ENCODE measurements at places on chromosomes 3 and 15.

- no peak for DNase-seq
Observed at GRCh38 chr15:56648311-56648710, 85.0 kb downstream of the ZNF280D start.

DNA sequence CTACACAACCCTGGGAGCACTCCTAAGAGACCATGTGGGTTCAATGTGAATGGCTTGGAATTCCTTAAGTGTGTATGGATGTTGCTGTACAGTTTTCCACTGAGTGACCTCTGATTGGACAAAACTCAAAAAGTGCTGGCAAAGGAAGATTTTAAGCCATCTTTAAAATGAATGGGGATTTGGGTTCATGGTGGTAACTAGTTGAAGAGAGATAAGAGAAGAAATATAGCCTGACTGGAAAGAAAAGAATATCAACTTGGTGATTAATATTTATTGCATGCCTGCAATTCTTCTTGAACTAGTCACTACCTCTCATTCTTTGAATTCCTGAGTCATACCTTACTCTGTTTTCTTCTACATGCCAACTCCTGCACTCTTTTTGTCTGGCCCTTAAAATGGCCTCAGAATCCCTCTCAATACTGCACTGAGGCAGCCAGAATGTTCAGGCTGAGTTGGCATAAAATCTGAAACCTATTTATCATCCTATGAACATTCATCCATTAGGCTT is 124.7 kb downstream of the RPL22L1 start:
- DNase-seq: no peak

GRCh38 chr15:46732060-46732459 is 985.2 kb upstream of the SEMA6D start:
- DNase-seq: no peak

- no peak for DNase-seq
Observed at GRCh38 chr3:66297900-66298299, 77.1 kb downstream of the SLC25A26 start.

DNA sequence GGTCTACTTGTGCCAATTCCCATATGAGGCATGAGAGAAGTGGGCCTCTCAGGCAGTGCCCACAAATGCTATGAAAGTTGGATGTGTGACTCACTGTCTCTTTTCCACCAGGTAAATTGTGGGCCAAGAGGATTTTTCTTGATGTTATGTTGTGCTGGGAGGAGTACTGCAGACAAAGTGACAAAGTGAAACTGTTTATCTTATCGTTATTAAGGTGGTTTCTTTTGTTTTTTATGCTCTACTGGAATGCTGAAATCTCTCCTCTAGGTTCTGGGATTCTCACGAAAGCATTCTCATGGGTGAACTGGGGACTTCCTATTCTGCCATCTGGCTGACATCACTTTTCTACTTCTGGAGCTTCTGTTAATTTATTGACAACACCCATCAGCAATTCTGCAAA is 919.6 kb upstream of the EPHA6 start:
- no peak for DNase-seq

DNA sequence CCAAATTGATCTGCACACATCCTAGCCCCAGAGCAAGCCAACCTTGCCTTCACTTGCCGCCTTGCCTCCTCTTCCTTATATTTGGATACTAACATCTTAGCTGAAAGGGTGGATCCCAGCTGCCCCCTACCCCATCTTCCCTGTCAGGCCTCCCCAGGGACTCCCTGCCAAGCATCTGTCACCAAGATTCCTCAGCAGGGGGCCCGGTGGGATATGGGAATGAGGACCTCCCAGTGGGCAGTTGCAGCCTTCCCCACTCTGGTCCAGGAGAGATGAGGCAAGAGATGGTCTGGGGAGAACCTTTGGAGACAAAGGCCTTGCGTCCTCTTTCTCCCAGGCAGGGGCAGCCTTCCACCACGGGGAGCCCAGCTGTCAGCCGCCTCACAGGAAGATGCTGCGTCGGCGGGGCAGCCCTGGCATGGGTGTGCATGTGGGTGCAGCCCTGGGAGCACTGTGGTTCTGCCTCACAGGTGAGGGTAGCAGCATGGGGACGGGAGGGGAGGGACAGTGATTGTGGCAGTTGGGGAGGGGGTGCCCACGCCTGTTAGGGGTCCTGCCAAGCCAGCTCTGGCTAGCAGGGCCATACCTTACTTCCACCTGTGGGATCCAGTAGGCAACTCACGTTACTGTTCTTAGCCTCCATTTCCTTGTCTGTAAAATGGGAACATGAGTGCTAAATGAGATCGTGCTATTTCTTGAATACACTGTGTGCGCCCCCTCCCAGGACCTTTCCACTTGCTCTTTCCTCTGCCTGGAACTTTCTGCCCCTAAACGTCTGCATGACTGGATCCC is 15.3 kb downstream of the CD276 start:
- no peak for DNase-seq

DNA sequence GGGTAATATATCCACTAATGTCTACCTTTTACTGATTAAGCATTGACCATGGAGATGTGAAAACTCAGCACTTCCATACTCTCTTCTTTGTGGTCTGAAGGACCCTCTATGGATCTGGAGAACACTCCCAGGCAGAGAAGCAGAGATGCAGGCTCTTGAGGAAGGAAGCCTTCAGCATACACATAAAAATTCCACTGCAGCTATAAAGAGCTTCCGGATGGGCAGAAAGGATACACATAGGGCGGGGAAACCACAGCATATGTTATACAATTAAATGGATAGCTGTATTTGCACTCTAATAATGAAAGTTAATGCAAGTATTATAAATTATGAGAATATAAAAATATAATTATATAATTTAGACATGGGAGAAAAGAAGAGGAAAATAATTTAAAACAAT is 1258.2 kb upstream of the ALCAM start:
- DNase-seq: no peak

DNA sequence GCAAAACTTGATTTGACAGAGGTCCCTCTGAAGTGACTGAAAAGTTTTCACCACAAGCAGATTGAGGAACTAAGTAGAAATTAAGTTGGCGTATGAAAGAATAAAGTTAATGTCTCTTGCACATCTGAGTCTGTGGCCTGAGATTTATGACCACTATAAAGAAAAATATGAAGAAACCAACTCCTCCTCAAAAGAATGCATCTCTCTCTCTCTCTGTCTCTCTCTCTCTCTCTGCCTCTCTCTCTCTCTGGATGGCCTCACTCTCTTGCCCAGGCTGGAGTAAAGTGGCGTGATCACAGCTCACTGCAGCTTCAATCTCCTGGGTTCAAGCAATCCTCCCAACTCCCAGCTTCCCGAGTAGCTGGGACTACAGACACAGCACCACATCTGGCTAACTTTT is 55.2 kb downstream of the RPL22L1 start:
- DNase-seq: no peak

- no peak for DNase-seq
Observed at GRCh38 chr3:14340960-14341708, 61.3 kb upstream of the SLC6A6 start.

DNA sequence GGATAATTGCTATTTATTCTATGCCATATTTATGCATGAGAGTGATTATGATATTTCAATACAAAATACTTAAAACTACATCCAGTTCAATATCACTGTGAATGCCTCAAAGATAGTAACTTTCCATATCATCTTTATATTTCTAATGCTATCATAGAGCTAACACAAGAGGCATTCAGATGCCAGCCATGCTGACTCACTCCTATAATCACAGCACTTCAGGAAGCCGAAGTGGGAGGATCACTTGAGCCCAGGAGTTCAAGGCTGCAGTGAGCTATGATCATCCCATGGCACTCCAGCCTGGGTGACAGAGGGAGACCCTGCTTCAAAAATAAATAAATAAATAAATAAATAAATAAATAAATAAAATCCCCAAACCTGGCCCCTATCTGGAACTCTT is 498.7 kb downstream of the EPHA3 start:
- no peak for DNase-seq

DNA sequence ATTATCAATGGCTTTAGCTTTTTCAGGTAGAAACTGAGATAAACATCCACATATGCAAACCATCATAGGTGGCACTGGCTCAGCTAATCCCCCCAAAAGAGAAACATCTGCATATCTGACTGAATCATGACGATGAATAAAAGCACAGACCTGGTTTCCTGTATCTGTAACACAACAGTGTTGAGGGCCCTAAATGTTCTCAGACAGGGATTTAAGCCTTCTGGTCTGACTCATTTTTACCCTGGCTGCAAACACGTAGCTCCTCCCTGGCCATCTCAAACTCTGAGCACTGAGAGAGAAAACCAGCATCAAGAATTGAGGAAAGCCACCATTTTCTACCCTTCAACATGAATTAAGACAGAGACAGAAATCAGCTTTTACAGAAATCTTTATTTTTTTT is 35.2 kb downstream of the GLB1 start:
- DNase-seq: no peak

- no peak for DNase-seq
Observed at GRCh38 chr15:85761635-85762034, 33.1 kb downstream of the KLHL25 start.

DNA sequence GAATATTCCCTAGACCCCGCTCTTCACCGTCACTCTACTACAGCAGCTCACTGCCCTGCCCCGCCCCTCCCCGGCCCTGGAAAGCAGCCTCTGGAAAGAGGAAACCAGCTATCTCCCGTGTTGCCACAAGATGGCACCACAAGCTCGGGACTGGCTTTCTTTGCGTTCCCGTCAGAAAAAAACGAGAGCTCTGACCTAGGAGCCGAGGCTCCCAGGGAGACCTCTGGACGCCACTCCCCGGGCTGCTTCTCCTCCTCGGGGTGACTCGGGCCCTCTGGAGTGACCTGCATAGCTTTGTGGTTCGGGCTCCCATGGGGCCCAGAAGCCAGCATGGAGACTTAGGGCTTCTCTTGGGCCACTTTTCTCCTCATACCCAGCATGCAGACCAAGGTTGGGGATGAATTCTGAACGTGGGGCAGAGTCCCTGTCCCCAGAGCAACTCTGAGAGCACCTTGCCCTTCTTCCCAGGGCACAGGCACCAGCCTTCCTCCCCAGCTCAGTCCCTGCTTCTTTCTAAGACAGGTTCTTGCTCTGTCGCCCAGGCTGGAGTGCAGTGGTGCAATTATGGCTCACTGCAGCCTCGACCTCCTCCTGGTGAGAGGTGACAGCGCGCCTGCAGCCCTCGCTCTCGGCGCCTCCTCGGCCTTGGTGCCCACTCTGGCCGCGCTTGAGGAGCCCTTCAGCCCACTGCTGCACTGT is 19.0 kb downstream of the STOML1 start:
- DNase-seq: peak; percentile 71

DNA sequence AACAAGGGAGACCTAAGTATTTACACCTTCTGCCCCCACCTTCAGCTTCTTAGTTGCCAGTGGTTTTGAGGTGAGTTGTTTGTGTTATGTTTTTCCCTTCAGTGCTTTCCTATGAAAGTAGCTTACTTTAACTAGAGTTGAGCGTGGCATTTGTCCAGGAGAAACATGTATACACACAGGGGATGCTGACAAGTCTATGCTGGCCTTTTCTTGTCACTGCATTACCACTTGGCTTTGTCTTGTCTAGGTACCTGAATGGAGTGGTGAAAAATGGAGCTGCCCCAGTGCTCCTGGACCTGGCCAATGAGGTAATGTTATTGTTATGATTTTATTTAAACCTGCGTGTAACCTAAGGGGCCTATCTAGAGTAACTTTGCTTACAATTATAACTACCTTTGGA is 74.4 kb downstream of the CDIN1 start:
- no peak for DNase-seq

- DNase-seq: no peak
Observed at GRCh38 chr3:4776980-4777581, 202.2 kb upstream of the BHLHE40 start.

DNA sequence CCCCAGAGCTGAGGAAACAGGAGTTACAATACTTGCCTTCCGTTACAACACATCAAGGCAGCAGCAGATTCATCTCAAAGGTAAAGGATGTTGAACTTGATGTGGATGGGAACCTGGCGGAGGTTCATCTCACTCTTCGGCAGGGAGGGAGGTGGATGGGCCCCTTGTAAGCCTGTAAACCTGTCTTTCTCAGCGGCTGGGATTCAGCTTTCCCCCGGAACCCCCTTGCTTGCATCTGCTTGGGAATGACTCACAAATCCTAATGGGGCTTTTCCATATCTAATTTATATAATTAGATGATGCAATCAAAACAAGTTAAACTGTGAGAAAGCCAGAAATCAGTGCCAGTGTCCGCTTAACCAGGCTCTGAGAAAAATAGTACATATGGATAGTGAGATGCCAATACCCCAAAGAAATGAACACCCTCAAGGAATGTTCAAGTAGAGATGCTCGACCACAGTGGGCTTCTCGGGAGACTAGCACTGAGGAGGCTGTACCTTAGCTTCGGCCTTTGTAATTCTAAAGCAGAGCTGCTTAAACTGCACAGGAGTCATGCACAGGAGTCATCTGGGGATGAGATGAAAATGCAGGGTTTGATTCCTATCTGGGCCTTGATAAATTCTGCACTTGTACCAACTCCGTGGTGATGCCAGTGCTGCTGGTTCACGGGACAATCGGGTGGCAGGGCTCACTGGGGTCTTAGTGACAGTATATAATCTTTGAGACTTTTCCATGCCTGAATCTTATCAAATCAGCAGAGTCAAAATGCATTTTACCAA is 2.2 kb upstream of the FAM240A start:
- no peak for DNase-seq

DNA sequence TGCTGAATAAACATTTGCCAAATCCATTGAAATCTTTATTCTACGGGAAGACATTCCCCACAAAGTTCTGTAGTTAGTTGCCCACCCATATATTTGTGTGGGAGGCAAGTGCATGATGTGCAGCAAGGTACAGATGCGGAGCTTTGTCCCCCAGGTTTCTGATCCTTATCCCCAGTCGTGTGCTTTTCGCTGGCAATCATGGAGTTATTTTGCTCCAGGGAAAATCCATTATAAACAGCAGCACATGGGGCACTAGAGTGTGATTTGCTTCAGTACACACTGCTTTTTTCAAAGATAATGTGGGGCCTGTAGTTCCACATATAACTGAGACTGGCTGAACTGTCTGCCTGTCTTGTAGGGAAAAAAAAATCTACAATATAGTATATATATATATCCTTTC is 132.1 kb downstream of the FEZF2 start:
- no peak for DNase-seq

DNA sequence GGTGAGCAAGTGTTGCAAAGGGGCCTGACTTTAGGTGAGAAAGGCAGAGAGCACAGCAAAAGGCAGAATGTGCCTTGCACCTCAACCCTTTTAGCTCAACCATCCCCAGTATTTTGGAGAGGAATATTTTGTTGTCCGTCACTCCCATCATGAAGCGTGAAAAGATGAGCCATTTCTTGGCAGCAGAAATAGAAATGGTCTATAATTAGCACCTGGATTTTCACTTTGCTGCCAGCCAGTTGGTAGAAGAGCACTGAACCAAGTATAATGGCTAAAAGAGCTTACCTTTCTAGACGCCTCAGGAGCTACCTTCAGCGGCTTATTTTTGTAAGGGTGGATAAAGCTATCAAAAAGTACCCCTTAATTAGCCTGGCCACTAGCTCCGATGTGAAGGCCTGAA is 406.7 kb downstream of the OCA2 start:
- DNase-seq: no peak

- DNase-seq: no peak
Observed at GRCh38 chr3:41683666-41684350, 278.1 kb downstream of the ULK4 start.

Data from NCI-H1694 (cell line).